ENCODE measurements at places on chromosomes 6 and 20.

- DNase-seq = peak; percentile 37
Measured at GRCh38 chr20:63071541-63072181, 64.9 kb upstream of the BHLHE23 start.

GRCh38 chr6:44575644-44576043, 188.1 kb downstream of the CDC5L start:
- no peak for DNase-seq

DNA sequence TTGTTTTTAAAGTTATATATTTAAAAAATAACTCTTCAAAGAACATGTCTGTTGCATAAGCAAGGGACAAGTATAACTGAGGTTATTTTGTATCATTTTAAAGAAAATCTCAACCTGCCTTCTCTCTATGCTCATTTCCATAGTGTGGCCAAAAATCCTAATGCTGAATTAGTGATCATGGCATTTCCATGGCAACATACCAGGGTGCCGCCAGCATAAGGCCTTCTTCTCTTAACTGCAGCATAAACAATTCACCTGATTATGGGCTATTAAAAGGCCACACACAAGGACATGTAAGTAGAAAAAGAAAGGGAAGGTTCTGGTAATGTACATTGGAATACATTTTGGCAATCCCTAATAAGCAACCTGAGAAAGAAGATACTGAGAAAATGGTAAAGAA, 95.1 kb upstream of the RNF217 start:
- no peak for DNase-seq

GRCh38 chr6:168384045-168385036, 56.6 kb upstream of the SMOC2 start:
- DNase-seq = no peak

DNA sequence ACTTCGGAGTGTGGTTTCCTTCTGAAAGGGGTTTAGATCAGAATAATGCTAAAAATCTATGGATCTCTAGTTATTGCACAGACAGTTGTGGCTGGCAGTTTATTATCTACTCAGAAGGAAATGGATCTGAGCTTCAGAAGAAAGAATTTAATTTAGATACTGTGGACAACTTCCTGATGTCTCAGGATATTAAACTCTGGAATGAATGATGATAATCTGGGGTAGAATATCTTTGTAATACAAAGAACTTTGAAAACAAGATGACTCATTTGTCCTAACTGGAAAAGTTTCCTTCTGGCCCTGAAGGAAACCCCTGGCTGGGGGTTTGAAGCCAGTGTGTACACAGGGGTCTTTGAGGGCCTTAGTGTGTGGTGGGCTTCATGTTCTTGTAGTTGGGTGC, 78.0 kb downstream of the EDN3 start:
- no peak for DNase-seq

DNA sequence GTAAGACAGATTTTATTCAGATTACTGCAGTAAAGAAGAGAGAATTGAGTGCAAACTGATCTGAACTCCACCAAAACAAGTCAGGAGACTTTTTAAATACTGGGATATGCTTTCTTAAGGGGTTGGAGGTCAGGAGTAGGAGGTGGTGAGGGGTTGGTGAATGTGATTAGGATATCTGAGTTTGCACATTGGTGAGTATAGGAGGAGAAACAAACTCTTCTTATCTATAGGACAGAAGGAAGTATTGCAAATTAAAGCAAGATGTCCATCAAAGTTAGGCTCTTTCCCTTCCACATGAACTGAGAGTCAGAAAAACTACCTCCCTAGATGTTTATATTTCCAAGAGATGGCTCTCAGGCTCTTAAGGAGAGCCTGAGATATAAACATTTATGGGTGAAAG, 114.6 kb upstream of the HTR1E start:
- DNase-seq = no peak

DNA sequence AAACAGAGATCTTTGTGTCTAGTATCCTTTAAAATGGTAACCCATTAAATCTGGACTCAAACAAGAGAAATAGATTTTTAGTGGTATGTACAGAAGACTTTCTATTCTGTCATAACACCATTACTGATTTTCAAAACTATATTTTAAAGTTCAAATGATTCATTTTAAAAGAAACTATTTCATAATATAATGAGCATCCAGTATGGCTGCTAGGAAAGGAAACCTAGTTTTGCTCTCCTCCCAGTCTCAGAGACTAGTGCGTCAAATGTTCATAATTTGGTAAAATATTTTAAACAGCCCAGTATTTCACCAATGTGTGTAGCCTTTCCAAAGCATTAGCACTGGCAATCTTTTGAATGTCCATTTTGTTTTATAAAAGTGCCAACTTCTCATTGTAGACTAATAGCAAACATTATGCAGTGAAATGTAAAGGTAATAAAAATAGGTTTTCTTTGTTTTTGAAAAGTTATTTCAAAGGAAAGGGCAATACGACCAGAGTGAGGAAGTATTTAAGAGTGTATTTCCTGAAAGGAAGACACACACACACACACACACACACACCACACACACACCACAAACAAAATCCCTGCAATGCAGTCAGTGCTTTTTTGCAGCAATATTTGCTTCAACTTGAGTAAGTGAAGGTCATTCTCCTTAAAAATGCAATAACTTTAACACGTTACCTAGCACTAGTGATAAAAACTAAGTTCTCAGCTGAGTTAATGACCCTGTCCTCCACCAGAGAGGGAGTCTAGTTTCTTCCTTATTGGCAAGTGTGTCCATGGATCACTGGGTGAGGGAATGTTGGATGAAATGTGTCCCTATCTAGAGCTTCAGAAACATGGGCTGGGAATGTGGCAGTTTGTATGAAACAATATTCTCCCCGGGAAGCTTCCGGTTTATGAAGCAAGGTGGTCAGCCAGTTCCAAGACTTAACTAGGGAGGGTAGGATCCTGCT, 4.6 kb downstream of the PPP1R3G start:
- DNase-seq = no peak

DNA sequence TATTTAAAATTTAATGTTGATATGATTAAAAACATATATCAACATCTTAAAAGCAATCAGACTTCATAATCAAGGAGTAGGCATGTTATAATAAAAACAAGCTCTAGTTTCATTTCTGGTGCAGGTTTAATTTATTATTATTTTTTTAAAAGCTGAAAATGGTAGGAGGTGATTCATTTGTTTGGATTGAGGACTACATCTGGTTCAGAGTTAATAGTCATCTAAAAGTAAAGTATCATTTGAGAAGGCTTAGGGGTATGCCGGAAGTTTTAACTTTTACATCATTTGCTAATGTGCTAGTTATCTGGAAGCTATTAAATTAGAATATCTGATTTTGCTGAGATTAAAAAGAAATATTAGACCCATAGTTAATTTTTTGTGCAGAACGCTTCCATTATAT, 169.5 kb upstream of the LAMA2 start:
- DNase-seq = no peak

GRCh38 chr6:14423955-14424354, 306.4 kb downstream of the CD83 start:
- no peak for DNase-seq

DNA sequence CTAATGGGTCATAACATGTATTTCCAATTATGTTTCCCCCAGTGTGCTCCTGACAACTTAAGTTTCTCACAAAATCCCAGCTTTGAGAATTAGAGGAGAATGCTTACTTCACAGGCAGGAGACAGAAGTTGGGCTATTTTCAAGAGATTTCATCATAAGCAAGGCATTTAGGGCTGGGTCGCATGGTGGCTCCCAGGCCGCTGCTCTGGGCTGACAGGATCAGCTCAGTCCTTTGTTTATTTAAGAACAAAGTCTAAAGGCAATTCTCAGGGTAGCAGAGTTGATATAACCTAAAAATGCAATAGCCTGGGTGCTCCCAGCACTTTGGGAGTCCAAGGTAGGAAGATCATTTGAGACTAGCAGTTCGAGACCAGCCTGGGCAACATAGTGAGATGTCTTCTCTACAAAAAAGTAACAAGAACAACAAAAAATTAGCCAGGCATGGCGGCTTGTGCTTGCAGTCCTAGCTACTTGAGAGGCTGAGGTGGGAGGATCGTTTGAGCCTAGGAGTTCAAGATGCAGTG, 10.9 kb downstream of the FOXQ1 start:
- DNase-seq = no peak

- no peak for DNase-seq
Measured at GRCh38 chr6:91462241-91462640, 875.4 kb upstream of the MAP3K7 start.

DNA sequence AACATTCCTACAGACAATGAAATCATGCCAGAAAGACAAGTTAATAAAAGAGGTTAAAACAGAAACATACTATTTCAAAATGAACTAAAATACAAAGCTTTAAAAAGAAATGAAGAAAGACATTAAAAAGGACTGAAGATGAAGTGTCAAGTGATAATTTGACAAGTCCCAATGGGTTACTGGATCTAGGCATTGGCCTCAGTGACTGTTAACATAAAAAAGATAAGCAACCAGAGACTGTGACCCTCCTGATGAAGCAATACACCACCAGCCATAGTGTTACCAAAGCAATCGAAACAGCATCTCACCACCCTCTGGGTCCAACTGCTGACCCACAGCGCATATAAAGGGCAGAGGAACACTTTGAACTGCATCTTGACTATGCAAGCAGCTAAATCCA, 130.3 kb downstream of the FIG4 start:
- no peak for DNase-seq

GRCh38 chr20:50272030-50272723, 81.5 kb downstream of the CEBPB start:
- no peak for DNase-seq

GRCh38 chr6:42783876-42784642, 2.2 kb downstream of the BICRAL start:
- peak; percentile 26 for DNase-seq

- DNase-seq = no peak
Measured at GRCh38 chr6:5201271-5201670, 59.5 kb downstream of the LYRM4 start.

- no peak for DNase-seq
Measured at GRCh38 chr20:53080687-53080962, 108.5 kb downstream of the TSHZ2 start.

- no peak for DNase-seq
Measured at GRCh38 chr20:43825051-43825402, 89.6 kb upstream of the TOX2 start.

DNA sequence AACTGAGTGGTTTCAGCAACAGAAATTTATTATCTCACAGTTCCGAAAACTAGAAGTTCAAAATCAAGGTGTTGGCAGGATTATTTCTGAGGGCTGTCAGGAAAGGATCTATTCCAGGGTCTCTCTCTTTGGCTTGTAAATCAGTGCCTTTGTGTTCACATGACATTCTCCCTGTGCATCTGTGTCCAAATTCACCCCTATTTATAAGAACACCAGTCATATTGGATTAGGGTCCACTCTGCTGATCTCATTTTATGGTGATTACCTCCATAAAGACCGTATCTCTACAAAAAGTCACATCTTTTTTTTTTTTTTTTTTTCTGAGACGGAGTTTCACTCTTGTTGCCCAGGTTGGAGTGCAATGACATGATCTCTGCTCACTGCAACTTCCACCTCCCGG, 68.6 kb upstream of the MARCKS start:
- no peak for DNase-seq

GRCh38 chr20:1815502-1816085, 79.6 kb upstream of the SIRPA start:
- no peak for DNase-seq

- no peak for DNase-seq
Measured at GRCh38 chr6:169156108-169156792, 97.4 kb downstream of the THBS2 start.

DNA sequence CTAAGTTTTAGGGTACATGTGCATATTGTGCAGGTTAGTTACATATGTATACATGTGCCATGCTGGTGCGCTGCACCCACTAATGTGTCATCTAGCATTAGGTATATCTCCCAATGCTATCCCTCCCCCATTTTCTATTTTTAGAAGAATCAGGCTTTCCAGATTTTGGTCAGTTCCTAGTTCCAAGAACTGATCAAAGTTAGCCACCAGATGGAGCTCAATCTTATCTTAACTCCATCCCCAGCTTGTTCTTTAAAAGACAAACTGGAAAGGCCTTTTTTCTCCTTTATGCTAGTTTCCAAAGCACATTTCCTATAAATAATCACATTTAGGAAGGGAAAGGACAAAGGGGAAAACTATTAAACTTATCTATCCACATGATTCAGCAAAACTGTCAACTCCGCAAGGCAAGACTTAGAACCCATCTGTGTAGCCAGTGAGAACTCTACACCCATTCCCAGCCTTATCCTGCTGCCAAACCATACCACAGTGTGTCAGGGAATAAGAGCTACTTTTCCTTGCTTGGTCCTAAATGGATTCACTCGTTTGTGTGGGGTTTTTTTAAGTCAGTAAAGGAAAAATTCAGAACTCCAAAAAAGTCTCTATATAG, 22.8 kb upstream of the KHDC1 start:
- DNase-seq = peak; percentile 33

- DNase-seq = no peak
Measured at GRCh38 chr6:52557389-52558265, 19.2 kb downstream of the TRAM2 start.

GRCh38 chr6:6622501-6622900, 34.0 kb downstream of the LY86 start:
- DNase-seq = peak; percentile 98

DNA sequence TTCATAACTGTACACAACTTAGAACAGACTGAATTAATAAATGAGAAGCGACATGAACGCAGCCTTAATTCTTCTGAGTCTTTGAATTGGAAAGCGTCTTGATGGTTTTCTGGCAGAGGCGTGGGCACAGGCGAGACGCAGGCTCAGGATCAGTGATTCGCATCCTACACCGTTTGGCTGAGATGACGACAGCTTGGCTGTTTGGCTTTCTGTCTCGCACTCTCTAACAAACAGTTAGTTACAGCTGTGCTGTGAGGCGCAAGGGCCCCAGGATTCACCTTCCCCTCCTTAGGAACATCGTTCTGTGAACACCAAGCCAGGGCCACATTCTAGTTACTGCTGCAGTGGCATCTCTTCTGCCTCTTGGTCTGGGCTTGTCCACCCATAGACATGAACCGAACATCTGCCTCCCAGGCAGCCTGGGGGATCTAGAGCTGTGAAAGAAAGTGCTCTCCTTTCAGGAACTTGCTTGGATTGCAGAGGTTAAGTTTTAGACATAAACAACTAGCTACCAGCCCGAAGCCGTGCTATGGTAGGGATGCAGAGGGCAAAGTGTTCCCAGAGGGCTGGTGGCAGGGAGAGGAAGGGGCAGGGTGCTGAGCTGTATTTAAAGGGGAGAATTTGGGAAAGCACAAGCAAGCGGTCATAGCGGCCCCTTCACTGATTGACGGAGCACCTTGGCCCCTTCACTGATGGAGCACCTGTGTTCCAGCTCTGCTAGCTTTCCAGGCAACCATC, 49.6 kb downstream of the TCP11 start:
- DNase-seq = no peak

- no peak for DNase-seq
Measured at GRCh38 chr6:151289399-151290007, 49.7 kb downstream of the AKAP12 start.

Data from NCI-H1694 treated with DMSO at 0.1 percent for 48 hours (cell line).